ENCODE measurements at places on chromosomes 7 and 10.
A peak's percentile ranks its signal among the peaks of the same experiment; 100 is the strongest.

DNA sequence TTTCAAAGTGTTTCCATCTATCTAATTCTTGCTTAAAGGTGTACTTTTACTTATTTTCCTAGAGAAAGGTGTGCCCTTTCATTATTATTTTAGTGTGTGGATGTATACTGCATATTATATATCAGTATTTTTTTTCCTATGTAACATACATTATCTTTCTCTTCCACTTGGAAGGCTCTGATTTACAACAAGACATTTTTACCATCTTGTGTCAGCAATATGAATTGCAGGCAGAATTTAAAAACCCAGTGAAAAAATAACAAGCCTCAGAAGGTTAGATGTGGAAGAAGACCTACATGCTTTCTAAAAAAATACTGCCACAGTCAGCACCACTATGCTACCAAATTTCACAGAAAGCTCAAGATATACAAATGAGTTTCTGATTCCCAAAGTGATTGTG is 327.7 kb upstream of the STEAP1 start:
- no peak for DNase-seq

DNA sequence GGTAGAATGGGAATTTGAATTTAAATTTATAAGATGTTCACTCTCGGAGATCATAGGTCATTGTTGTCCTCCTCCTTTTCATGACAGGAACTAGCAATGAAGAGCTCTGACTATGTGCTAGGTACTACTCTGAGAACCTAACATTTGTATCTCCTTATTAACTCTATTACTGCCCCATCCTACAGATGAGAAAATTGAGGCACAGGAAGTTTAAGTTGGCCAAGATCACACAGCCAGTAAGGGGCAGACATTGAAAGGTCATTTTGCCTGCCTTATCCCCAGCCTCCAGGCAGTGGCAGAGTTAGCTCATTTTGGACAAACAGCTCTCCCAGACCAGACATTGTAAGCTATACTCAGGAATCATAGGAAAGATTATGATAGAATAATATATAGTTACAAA is 6.0 kb downstream of the SRGN start:
- DNase-seq: peak; percentile 42

DNA sequence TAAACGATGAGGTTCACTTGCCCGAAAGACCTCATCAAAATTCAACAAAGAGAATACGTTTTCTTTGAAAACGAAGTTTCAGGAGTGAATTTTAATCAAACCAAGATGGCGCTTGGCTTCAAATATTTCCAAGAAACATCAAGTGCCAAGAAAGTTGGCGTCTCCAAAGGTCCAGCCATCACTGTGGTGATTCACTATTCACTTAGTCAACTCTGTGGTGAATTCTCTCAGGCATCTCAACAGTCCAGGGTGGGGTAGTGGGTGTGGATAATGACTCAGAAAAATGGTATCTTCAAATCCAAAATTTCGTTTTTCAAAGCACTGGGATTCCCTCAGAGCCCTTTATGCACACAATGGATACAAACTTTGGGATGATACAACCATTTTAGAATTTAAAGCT is 133.1 kb downstream of the SVIL start:
- DNase-seq: peak; percentile 89

DNA sequence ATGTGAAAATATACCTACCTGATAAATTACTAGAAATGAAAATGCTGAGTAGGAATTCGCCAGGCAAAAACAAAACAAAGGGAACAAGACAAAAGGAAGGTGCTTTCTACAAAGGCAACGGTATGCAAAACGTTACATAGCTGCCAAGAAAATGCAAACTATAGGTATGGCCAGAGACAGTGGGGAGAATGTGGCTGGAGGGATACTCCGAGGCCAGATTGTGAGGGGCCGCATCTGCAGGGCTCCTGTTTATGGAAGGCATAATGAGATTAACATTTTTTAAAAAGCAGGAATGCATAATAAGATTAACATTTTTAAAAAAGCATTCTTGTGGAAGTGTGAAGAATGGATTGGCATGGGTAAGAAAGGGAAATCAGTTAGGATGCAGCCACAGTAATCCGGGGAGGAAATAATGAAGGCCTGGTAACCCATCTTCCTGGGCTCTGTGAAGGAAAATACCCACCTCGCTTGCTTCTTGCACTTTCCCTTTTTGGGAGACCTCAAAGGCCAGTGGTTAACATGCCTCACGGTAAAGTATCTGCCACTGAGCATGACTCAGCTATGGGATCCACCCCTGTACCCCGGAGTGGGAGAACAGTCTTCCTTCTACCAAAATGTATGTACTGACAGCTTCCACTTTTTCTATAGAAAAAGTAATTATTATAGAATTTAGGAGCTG is 145.8 kb upstream of the LRRN3 start:
- DNase-seq: no peak

- DNase-seq: no peak
Observed at GRCh38 chr10:118028619-118029018, 18.1 kb downstream of the RAB11FIP2 start.

- no peak for DNase-seq
Observed at GRCh38 chr7:50346545-50347497, 42.3 kb downstream of the IKZF1 start.

GRCh38 chr7:64602518-64602917 is 39.6 kb upstream of the ZNF680 start:
- DNase-seq: no peak

DNA sequence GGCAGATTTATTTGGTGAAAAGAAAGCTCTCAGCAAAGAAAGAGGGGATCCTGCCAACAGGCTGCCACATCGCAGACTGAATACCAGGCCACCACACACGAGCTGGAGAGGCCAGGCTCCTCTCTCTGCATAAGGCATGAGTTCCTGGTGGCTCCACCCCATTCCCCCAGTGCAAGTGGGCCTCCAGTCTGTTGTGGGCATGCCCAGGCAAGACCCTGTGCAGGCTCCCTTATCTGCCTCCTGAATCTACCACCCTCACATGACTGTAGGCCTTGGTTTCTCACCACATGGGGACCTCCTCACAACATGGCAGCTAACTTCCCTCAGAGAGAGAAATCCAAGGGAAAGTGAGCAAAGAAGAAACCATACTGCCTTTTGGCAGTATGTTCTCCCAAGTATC is 26.7 kb upstream of the CUL1 start:
- no peak for DNase-seq

- DNase-seq: no peak
Observed at GRCh38 chr10:131213741-131214505, 97.6 kb downstream of the TCERG1L start.

DNA sequence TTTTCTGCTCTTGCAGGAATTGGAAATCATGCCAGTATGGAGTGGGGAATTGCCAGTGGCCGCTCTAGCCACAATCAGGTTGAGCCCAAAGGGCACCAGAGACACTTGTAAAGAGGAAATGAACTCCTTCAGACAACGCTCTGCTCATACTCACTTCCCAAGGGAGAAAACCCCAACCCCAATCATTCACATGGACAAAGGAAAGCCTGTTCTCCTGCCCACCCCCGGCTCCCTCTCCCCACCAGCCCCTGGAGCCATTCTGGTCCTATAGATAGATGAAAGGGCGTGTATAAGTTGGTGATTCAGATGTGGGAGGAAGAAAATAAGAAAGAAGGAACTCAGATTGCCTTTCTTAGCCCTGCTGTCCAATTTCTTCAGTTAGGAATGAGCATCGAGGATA is 57.4 kb downstream of the GFRA1 start:
- no peak for DNase-seq

- peak; percentile 50 for DNase-seq
Observed at GRCh38 chr7:133650487-133651300, 397.8 kb downstream of the EXOC4 start.

DNA sequence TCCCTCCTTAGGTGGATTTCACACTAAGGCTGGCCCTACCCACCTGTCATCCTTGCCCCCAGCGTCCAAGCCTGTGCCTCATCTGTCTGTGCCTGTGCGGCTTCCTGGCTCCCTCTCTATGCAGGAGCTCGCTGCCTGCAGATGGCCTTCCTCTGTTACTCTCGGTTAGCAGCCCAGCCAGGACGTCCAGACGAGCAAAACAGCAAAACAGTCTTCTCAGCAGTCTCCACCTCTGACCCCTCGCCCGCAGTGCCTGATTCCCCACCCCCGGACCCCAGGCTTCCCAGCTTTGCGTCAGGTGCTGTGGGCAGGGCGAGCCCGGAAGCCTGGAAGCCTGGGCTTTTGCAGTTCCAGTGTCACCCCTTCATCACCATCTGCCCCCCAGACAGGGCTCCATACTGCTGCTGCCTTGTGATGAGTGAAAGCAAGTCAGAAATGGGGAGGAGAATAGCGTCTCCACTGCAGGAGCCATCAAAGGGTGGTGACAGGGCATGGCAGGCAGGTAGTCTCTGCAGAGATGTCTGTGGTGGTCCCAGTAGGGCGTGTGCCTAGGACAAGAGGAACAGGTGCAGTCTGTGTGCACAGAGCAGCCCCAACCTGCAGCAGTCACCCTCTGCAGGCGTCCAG is 88.5 kb downstream of the ADCY1 start:
- DNase-seq: no peak

- no peak for DNase-seq
Observed at GRCh38 chr10:88996927-88997326, 6.3 kb downstream of the FAS start.

Measured in AG10803 (cell line).